ENCODE measurements at places on chromosomes 2 and 18.

DNA sequence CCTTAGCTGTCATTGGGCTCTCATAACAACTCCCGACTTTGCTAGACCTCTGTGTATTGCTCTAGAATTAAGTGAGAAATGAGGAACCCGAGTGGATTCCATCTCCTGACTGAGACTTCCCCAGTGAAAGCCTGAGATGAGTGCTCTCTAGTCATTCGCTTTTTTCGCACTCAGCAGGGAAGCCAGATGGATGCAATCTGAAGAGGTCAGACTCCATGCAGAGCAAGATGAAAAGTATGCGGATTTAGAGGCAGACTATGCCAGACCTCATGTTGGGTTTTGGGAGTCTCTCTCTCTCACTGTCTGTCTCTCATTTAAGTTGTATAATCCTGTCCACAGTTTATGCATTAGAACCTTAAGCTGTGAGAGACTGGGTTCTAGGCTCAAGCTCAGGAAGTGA lies 88.6 kb downstream of the SLC5A7 start:
- DNase-seq = no peak

- no peak for DNase-seq
Measured at GRCh38 chr2:54770211-54770610, 46.7 kb downstream of the EML6 start.

DNA sequence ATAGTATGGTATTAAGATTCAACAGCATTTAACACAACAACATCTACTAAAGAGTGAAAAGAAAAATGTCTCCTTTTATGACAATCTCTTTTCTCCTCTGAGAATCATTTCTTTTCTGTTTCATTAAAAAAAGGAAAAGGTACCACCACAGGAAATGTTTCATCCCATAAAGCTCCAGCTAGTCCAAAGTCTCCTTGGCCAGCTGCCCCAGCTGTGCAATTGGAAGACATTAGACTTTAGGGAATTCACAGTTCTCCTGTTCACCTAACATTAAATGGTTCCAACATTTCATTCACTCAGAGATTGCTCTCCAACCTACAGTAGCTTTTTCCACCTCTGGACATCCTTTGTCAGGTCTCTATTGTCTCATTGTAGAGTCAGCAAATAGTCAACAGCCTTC lies 78.7 kb upstream of the YPEL5 start:
- no peak for DNase-seq

DNA sequence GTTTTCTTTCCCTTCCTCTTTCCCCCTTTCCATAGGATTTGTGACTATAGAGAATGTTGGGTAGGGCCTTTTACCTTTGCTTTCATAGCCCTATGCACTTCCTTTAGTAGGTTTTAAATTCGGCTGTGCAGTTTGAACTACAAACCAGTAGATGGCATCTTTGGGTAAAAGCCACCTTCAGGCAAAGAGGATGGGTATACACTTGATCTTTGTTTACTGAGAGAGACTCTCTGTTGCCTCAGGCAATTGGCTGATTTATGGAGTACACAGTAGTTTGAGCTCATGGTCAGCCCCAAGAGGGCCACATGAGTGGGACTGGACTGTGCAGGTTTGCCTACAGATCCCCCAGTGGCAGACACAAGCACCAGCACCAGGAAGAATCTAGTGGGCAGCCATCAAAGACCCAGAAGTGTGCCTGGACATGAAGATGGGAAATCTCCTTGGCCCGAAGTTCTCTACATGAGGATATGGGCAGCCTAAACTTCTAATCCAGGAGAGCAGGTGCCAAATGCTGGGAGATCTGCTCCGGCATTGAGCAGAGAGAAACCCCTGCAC lies 1304.3 kb upstream of the DDX18 start:
- no peak for DNase-seq

GRCh38 chr2:128495996-128496547 lies 177.4 kb upstream of the HS6ST1 start:
- no peak for DNase-seq

- DNase-seq = peak; percentile 25
Measured at GRCh38 chr2:88626171-88627054, 851 bp downstream of the EIF2AK3 start.

Data from stimulated activated CD8-positive, alpha-beta memory T cell treated with anti-CD3 and anti-CD28 coated beads, Interleukin-15, amount 100 ng/mL, for 4 hours (primary cell).